Tibial artery (tissue), 4 donors: ENCODE measurements at places on chromosomes 2 and 18.

GRCh38 chr2:191280290-191280689 lies 35.1 kb downstream of the MYO1B start:
- no peak for DNase-seq

- no peak for DNase-seq
Measured at GRCh38 chr2:136235546-136235945, 117.6 kb upstream of the CXCR4 start.

DNA sequence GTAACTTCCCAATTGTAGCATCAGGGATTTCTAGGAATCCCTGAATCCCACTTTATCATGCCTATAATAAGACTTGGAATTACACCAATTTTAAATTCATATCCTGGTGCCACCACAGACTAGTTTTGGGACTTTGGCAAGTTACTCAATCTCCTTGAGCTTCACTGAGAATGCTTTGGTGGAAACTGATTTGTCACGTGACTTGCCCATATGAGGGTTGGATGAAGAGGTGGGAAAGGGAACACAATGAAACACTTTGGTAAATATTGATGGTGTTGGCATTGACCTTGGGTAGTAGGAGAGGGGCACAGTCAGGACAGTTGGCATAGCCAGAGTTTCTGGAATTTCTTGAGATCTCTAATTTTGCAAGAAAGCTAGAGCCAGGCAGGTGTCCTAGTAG lies 452.2 kb downstream of the SLC4A3 start:
- DNase-seq: no peak

GRCh38 chr2:216904554-216904953 lies 44.7 kb upstream of the TNP1 start:
- DNase-seq: no peak

- DNase-seq: no peak
Measured at GRCh38 chr2:36770542-36771287, 74.2 kb downstream of the VIT start.

DNA sequence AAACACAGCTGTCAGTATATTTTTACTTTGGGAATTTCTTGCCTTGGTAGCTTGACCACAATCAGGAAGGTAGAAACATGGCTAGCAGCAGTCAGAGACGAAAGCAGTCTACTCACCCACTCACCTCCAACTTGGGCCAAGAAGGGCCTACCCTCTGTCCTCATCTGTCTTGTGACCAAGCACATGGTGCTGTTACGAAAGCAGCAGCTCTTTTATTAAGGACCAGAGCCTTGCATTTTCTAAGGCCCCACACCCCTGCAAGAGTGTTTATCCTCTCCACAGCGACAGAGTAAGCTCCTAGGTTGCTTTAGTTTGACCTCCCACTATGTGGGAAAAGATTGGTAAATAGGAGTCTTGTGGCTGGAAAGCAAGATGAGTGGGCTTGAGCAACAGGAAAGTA lies 31.3 kb upstream of the MSTN start:
- no peak for DNase-seq

- DNase-seq: no peak
Measured at GRCh38 chr2:100809506-100809905, 10.4 kb upstream of the NPAS2 start.

- DNase-seq: no peak
Measured at GRCh38 chr2:17429130-17429529, 89.1 kb downstream of the RAD51AP2 start.

DNA sequence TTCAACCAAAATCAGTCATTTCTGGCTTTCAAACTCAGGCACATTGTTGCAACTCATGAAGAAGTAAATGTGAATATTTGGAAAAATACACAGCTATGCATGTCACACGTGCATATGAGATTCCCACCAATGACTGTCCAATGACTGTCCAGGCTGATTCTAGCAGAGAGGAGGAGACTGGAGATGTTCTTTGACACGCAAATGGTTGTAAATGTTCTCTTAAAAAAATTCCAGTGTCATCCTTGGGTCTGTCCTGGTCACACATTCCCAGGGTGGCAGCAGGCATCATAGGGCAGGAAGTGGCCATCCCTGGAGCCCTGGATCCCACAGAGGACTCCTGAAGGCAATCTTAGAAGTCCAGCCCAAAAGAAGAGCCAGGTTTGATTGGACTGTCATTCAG lies 40.9 kb downstream of the TWIST2 start:
- DNase-seq: no peak

DNA sequence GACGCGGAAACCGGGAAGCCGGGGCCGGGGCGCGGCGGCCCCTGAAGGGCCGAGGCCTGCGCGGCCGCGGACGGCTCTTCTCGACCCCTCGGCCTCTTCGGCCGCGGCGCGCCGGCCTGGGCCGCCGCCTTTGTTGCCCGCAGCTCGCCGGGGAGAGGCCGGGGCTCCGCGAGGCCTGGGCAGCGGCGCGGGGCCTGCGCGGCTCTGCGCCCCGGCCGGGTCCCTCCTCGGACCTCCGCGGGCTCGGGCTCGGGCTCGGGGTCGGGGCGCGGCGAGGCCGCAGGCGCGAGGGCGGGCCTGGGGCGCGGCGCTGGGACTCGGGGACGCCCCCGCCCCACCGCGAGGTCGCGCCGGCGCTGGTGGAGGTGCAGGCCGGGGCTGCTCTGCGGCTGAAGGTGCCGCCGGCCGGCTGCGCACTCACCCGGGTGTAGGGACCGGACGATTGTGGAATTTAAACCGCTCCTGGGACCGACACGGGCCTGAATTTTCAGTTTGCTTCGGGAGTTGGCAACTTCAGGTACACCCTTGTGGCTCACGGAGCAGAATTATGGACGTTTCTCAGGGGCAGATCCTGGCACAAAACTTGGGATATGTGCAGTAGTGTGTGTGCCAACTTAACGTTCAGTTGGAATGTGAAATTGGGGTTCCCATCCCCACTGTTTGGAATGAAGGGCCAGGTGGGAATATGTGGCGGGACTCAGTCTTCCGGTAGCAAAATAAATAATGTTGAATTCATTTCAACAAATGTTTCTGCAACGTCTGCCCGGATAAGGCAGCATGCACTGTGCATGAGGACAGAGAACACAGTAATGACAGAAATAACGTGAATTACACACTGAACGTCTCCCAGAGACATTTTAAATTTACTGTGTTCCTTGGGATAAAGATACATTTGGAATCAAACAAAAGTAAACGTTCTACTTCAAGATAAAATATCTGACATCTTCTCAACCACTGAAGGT lies 787 bp downstream of the SOCS6 start:
- no peak for DNase-seq

DNA sequence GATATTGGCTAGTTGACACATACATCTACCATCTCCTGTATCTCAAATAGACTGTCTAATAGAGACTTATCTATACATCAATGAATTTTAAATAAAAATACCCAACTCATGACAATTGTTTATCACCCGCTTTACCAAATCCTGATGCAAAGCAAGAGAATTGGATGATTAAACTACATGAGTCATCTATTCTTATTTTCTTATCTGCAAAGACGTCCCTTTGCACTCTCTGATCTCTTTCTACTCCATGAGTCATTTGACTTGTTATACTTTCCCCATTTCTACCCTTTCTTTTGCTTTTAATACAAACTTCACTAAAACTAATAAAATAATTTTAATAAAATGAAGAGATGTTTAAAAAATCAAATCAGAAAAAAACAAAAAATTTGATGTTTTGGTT lies 261.7 kb upstream of the MAP2 start:
- no peak for DNase-seq

DNA sequence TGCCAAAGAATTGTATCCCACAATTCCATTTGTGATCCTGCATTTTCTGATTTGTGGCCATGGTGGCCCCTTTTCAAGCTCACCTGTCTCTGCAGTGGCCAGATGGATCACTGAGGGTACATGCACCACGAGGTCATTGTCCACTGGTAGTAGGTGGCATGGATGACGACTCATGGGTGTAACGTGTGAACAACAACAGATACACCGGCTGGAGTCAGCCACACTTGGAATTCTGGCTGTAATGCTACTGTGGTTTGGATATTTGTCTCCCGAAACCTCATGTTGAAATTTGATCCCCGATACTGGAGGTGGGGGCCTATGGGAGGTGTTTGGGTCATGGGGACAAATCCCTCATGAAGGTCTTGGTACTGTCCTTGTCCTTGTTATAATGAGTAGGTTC lies 102.2 kb upstream of the TAF1B start:
- no peak for DNase-seq

DNA sequence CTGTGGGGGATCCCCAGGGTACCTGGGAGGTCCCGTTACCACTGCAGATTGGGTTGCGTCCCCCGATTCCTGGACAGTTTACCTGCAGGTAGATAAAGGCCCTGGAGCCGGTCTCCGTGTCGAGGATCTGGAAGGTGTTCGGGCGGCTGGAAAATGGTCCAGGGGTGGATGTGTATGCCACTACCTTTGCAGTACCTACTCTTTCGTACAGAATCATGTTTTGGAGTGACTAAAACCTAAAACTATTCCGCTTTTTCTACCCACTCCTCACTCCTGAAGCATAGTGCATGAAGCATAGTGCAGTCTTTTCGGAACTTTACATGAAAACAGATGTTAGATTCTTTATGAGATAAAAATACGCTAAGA lies 418 bp downstream of the WDR75 start:
- DNase-seq: no peak

DNA sequence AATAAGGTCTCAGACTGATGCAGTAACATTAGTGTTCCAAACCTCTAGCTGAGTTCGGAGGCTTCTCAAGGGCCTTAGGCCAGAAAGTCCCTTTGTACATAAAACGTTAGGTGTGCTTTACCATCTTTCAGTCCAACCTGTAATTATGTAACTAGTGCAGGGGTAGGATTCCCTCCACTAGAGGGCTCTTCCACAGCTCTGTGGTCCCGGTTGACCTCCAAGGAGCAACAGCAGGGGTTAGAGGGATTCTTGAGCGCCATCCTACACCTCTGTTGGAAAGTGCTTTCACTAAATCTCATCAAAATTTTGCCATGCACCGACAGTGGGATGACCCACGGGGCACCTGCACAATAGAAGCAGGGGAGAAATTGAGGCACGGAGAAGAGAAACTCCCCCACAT lies 155.8 kb upstream of the LRP1B start:
- no peak for DNase-seq

- no peak for DNase-seq
Measured at GRCh38 chr2:218755567-218756404, 26.2 kb upstream of the CYP27A1 start.

DNA sequence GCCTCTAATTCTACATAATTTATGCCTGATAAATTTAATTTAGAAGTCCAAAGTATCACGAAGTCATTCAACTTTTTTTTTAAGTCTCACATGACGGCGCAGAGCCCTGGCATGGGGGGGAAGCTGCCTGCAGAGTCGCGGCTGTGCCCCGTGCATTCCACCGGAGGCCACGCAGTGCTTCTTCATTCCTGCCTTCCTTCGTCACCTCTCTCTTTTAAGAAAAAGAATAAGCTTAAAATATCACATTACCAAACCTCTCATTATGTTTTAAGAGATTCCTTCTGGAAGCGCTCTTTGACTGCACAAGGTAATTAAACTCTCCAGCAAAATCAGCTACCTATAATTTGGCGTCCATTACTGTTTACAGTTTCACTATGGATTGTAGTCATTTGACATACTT lies 20.3 kb upstream of the KIDINS220 start:
- DNase-seq: no peak

GRCh38 chr2:118496870-118497611 lies 350.4 kb downstream of the EN1 start:
- DNase-seq: no peak

GRCh38 chr2:239947729-239948045 lies 77.5 kb downstream of the NDUFA10 start:
- DNase-seq: no peak

GRCh38 chr18:58413667-58414628 lies 214.9 kb downstream of the ALPK2 start:
- no peak for DNase-seq

DNA sequence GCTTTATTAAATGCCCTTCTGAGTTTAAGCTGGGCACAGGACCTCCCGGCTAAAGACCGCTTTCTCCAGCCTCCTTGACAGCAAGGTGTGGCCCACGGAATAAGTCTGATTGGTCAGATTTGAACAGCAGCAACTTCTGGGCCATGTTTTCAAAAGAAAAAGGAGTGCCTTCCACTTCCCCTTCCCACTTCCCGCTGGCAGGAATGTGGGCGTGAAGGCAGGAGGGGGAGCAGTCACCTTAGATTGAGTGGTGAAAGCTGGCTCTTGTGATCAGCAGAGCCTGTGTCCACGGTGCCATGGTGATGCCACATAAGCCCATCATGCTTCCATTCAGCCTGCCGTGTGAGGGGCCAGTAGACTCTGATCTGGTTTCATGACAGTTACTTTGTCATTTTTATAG lies 136.6 kb upstream of the GLI2 start:
- DNase-seq: no peak

DNA sequence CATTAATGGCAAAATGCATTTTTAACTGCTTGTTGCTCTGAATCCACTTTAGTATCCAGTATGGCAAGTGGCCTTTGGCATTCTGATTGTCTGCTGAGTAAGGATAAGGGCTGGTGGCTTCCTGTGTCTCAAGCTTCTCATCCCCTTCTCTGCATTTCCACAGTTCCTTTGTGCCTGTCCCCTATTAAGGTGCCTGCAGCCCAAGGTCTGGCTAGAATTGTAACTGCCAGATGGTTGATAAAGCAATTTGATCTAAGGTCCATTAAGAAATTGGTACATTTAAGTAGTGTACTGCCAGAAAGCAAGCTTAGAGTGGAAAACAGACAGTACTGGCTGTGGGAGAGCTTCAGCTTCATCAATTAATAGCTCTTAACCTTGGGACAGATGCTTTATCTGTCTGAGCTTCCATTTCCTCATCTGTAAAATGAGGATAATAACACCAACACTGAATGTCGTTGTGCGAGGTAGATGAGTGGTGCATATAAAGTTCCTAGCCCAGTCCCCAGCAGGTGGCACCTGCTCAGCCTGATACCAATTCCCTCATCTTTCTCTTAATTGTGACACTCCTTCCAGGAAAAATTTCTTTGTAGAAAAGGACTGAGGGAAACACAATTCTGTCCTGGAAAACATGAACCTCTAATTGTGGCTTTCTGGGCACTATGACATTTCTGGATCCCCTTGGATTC lies 570.6 kb upstream of the GCFC2 start:
- no peak for DNase-seq

GRCh38 chr2:196989496-196989895 lies 63.0 kb upstream of the PGAP1 start:
- no peak for DNase-seq

GRCh38 chr18:13260197-13260934 lies 41.8 kb downstream of the LDLRAD4 start:
- DNase-seq: peak; percentile 60
